Activated naive CD4-positive, alpha-beta T cell treated with anti-CD3 and anti-CD28 coated beads for 36 hours (primary cell): ENCODE measurements at places on chromosomes 1 and 21. TPM values are rescaled to one million over a fixed set of nuclear protein-coding genes. Genes with fewer than 3 reads are reported as not detected.
A peak's percentile ranks its signal among the peaks of the same experiment; 100 is the strongest.

GRCh38 chr1:44464361-44464760 lies 59.3 kb downstream of the RNF220 start:
- no peak for DNase-seq

GRCh38 chr1:204726478-204726877 lies 40.9 kb upstream of the LRRN2 start:
- peak; percentile 28 for DNase-seq

The SLC27A3 gene
- 4.3 TPM for total RNA-seq

The SERPINC1 gene
- total RNA-seq = not detected
